SK-MEL-5 (cell line): ENCODE measurements at places on chromosomes 6 and 20.

GRCh38 chr20:57398901-57399535, 7.8 kb downstream of the RBM38 start:
- no peak for DNase-seq

DNA sequence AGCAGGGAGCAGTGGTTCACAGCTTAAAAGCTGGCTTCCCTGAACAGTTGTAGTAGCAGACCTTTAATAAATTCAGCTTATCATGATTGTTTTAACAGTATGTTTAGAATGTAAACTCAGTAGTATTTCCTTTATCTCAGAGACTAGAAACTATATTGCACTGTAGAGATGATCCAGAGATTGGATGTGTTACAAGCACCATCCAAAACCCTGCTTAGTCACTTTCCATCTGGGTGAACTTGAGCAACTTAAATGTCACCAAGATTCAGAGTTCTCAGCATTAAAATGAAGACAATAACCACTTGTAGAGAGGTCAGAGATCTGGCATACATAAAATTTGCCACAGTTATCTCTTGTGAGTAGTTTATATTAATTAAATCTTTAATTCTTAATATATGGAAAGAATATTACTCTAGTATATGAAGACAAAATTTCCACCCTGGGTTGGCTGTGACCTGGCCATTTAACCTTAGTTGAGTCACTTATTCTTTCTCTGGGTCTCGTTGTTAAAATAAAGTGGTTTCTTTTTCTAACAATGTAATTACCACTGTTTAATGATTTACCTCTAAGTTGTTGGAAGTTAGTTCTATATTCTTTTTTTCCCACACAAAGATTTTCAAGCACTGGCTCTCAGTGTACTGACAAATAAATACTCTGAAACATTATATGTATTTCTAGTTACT, 239.2 kb upstream of the FKBP1C start:
- no peak for DNase-seq

GRCh38 chr6:24922814-24923213, 12.9 kb downstream of the RIPOR2 start:
- DNase-seq = no peak

GRCh38 chr6:169251371-169251802, 2.3 kb downstream of the THBS2 start:
- DNase-seq = no peak

- DNase-seq = no peak
These were observed 166.4 kb upstream of the UST start for GRCh38 chr6:148580442-148580841.

DNA sequence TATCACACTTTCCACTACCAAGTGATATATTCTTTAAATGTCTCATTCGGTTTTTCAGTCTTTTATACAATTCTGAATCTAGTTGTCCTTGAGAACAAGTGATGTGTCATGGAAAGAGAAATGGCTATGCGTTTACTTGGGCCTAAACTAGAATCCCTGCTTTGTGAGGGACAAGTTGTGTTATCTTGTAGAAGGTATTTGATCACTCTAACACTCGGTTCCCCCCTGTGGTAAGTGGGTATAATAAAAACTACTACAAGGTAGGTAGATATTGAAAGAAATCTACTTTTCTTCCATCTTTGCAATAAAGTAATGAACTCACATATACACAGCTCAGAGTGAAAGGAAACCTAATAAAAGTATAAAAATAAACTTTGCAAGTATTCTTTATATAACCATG, 108.9 kb downstream of the MANEA start:
- no peak for DNase-seq

DNA sequence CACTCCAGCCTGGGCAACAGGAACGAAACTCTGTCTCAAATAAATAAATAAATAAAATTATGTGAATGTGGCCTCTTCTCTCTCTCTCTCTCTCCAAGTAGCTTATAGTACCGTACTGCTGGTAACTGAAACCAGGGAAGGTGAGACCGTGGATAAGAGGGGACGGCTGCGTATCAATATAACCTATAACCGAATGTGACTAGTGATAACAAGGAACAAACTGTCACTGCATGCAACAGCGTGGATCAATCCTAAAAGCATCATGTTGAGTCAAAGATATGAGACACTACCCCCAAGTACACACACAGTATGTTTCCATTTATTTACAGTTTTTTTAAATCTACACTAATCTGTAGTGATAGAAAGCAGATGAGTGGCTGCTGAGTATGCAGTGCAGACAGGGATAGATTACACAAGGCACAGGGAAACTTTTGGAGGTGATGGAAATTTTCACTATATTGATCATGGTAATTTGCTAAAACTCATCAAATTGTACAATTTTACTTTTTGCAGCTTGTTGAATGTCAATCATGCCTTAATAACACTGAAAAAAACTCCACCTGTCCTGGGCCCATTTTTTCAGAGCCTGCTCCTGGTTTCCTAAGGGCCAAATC, 121.4 kb upstream of the ARMC2 start:
- DNase-seq = no peak

DNA sequence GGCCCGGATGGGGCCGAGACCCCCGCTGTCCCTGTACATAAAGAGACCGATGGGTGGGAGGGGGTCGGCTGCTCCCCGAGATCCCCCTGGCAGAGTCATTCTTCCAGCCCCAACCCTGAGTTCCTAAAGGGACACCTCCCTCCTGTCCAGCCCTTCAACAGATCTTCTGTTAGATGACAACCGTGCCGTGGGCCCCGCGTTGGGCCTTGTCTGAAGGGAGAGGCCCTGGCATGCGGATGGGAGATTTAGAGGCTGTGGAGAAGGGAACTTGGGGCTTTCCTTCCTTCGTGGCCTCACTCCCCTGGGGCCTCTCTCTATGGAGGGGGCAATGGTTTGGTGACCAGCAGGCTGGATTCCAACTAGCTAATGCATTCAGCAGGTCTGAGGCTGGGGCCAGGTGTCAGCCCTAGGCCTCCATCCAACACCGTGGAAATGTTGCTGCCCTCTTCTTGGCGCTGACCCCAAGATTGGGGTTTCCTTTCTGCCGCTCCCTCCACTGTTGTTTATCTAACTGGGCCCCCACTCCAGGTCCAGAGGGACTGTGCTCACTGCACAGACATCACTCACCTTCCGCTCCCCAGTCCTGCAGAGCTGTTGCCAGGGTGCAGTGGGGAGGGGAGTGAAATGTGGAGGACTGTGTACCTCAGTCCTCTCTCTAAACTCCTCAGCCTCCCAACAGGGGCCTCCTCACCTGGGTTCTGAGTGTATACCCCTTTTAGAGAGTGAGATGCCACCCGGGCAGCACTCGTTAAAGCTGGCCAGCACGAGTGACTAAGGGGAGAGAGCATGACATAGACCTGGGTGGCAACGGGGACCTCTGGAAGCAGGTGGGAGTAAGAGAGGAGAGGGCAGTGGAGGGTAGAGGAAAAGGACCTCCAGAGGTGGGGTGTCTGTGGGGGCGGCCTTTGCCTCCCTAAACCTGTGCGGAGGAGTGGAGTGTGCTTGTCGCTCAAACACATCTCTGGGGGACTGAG, 6.7 kb downstream of the TMEM151B start:
- DNase-seq = no peak

GRCh38 chr20:30594112-30594511, 663.4 kb upstream of the DEFB115 start:
- DNase-seq = peak; percentile 7

DNA sequence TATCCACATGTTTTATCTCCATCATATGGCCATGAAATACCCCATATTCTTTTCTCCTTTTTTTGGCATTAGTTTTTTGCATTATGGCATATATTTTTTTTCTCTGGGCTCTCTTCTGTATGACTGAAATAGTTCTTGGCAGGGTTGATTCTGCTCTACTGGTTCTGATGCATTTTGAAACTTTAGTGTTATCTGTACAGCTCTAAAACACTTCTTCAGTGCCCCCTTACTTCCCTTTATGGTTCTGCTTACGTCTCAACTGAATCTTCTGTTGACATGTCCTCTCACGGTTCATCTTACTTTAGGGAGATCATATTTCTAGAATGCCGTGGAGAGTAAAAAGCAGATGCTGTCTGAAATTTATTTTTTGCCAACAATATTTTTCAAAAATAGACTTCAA, 23.2 kb upstream of the TXNDC5 start:
- no peak for DNase-seq

- no peak for DNase-seq
These were observed 192.3 kb downstream of the DLL1 start for GRCh38 chr6:170098428-170099170.

DNA sequence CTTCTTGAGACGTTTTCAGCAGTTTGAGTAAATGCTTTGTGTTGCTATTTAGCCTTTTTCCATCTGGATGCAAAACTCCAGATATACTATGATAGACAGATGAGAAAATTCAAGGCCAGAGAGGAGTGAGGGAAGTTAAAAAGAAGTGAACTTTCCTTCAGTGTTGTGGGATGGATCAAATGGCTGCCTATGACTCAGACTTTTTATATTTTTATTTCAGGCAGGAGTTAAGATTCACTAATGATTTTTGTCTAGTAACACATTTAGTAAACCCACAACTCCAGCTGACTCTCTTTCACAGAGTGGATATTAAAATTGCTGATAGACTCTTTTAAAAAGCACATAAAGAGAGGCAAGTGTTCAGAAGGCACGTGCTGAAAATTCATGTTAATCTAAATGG, 23.2 kb upstream of the PTCHD4 start:
- no peak for DNase-seq

GRCh38 chr20:62711703-62712101, 3.1 kb downstream of the NTSR1 start:
- no peak for DNase-seq

DNA sequence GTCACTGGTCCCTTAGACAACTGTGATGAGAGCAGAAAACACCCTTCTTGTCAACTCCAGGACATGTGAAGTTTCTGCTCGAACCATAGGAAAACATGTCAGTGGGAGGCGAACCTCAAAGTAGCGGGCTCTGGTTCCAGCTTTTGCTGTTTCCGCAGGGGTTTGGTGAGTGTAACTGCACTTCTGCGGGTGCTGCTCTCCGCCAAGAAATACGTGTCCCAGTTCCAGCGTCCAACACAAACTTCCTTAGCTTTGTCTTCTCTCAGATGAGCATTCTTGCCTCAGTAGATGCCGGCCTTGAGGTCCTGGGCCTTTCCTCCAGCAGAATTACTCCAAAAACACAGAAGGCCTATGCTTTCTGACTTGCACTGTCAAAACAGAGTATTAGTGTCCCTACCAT, 156.3 kb downstream of the FNDC1 start:
- no peak for DNase-seq

DNA sequence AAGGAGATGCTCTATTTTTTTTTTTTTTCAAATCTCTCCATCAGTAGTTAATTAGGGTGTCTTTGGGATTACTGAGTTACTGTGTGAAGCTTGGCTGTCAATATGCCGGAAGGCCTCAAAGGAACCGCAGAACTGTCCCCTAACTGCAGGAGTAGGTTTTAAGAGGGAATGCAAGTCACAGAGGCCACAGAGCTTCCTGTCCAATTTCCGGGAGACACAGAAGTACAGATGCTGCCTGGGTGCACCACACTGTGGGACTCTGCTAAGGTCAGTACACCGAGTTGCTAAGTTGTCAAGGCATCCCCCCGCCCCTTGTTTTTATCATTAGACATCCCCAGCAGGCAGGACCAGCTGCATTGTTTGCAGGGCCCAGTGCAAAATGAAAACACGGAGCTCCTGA, 120.2 kb upstream of the RAB32 start:
- no peak for DNase-seq

DNA sequence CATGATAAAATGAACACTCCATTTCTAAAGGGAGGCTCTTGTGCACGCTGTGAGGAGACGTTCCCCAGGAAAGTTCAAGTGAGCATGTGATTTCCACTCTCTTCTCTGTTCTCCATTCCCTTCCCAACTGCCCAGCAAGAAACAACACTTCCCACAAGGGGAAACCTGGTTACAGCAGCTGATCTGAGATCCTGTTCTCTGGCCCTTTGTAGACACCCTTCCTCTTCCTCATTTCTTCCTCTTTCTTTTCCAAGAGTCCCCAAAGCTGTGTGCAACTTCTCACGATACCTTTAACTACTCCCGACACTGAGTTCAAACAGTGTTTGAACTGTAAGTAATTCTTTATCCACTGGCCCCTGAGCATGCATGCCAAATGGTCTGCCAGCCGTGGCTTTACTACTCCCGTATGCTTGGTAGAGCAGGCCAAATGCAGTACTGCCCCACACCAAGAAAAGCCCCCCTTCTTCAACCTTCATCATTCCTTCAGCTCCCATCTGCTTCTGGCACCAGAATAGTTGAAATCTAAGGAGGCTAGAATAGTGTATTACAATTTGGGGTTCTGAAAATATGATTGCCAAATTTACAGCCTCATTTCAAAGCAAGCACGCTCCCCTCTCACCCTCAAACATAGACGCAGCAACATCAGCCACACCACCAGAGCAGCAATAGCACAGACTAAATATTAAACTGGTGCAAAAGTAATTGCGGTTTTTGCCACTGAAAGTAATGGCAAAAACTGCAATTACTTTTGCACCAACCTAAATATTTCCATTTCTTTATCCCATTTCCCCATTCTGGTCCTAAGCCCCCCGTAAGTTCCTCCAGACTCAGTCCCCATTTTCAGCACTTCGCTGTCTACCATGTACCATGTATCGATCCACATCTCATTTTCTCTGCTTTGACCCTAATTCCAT, 4.3 kb downstream of the HLA-DMB start:
- DNase-seq = no peak

- no peak for DNase-seq
These were observed 33.4 kb downstream of the DHX35 start for GRCh38 chr20:38995536-38996044.

GRCh38 chr6:1560281-1561058, 49.2 kb upstream of the FOXC1 start:
- DNase-seq = no peak

GRCh38 chr20:4441191-4441590, 280.5 kb upstream of the PRND start:
- DNase-seq = no peak

- no peak for DNase-seq
These were observed 61.9 kb upstream of the OPRM1 start for GRCh38 chr6:153976921-153977693.

DNA sequence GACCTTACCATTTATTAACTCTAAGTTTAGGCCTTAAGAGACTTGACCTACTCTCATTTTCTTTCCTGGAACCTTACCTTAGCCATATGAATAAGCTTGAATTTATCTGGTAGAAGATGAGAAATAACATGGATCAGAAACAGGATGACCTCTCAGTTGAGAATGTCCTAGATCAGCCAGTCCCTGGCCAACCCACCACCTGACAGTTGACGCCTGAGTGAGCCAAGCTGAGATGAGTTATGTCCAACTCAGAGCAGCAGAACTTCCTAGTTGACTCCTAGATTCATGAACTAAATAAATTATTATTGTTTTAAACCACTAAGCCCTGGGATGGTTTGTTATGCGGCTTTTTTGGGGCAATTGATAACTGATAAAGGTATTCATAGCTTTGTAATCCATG, 233.0 kb upstream of the RAB32 start:
- no peak for DNase-seq

DNA sequence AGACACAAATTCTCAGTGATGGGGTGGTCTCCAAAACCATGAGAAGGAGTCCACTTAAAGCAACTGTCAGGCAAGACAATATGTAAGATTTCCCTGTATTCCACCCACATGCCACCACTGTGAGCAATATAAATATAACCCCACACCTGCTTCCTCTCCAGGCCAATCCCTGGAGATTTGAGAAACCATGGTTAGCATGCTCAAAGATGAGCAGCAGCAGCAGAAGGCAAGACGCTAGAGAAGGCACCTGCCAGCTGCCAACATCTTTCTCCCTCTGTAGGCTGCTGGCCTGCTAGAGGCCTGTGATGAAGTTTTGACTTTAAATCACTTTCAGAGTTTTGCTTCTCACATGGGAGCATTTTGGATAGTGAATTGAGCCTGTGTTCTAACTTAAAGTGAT, 7.9 kb upstream of the SOD2 start:
- DNase-seq = no peak
